ENCODE measurements at places on chromosomes 13 and 19. TPM values are rescaled to one million over a fixed set of nuclear protein-coding genes. Genes with fewer than 3 reads are reported as not detected.

OSCAR gene
- total RNA-seq = under 0.01 TPM

LRRC63 gene
- total RNA-seq = not detected

ZNF223 gene
- total RNA-seq = 3.2 TPM

PSG2 gene
- not detected for total RNA-seq

MAP2K2 gene
- total RNA-seq = 159 TPM

LATS2 gene
- total RNA-seq = 30.3 TPM

ZNF358 gene
- 8.3 TPM for total RNA-seq

SULT2A1 gene
- not detected for total RNA-seq

EDNRB gene
- 86.3 TPM for total RNA-seq

LSR gene
- total RNA-seq = 0.25 TPM

ZNF724 gene
- 5.3 TPM for total RNA-seq

LGALS4 gene
- not detected for total RNA-seq

CGB5 gene
- not detected for total RNA-seq

SIAH3 gene
- total RNA-seq = not detected

TUBGCP3 gene
- total RNA-seq = 16.0 TPM

FUT2 gene
- total RNA-seq = not detected

TTC9B gene
- not detected for total RNA-seq

ZNF83 gene
- total RNA-seq = 23.9 TPM

LRRC25 gene
- not detected for total RNA-seq

SPIB gene
- total RNA-seq = not detected

BEST2 gene
- total RNA-seq = not detected

BTBD2 gene
- total RNA-seq = 52.0 TPM

PTPRH gene
- total RNA-seq = 0.13 TPM

ZC3H13 gene
- total RNA-seq = 8.2 TPM

GARIN5A gene
- 0.13 TPM for total RNA-seq

NCR1 gene
- not detected for total RNA-seq

KLK8 gene
- total RNA-seq = not detected

ZNF567 gene
- total RNA-seq = 3.9 TPM

Measured in dermis microvascular lymphatic vessel endothelial cell (primary cell).